ENCODE measurements at places on chromosomes 3 and 15.

DNA sequence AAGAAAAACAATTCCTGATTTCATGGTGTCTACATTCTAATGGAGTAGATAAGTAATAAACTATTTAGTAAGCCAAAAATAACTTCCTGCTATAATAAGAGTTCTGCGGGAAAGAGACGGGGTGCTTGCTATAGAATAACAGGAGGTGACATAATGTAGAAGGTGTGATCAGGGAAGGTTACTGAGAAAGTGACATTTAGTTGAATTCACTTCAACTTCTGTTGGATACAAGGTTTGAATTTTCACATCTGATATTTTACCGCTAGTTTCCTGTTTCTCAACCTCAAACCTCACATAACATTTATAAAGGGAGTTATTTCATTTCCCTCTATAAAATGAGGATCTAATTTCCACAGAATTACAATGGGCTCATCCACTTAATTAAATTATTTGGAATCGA lies 102.3 kb upstream of the GBE1 start:
- no peak for DNase-seq

GRCh38 chr3:116863822-116864589 lies 154.4 kb downstream of the TUSC7 start:
- no peak for DNase-seq

- DNase-seq: no peak
These were observed 27.1 kb upstream of the GALNT15 start for GRCh38 chr3:16147220-16147994.

DNA sequence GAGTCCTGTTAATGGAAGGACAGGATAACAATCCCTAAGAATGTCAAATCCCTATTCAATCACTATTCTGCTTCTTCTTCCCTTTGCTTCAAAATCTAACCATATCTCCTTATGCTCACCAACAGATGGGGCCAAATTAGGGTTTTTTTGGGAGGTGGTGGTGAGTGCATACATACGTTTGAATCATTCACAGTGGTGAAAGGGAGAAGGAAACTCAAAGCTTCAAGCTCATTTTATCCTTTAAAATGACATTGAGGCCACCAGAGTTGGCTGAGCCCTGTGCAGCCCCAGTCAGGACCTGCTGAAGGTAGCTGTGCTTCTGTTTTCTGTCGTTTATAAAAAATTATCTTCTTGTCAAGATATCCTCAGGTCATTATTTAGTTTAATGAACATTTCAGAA lies 607.5 kb upstream of the AGTR1 start:
- DNase-seq: no peak

- DNase-seq: no peak
These were observed 67.4 kb downstream of the ATP13A5 start for GRCh38 chr3:193310914-193311723.
